ENCODE measurements at places on chromosomes 1 and 21.

- H3K27ac ChIP-seq = no peak overlapping the region
- no peaks in the 10 kb centered on the region for H3K4me1 ChIP-seq
- no peak overlapping the region for H3K4me3 ChIP-seq
- H3K27me3 ChIP-seq = no peaks in the 10 kb centered on the region
Observed at GRCh38 chr21:42913476-42913875, 12.0 kb downstream of the ERVH48-1 start.

- DNase-seq = no peak
- peak within 1 kb of the TSS; percentile 66 for H3K4me3 ChIP-seq
- no peak within 1 kb of the TSS for H3K27ac ChIP-seq
- peaks cover 17% of the 10 kb centered on the region for H3K27me3 ChIP-seq
- peaks cover 6% of the 10 kb centered on the region for H3K4me1 ChIP-seq
- H3K36me3 ChIP-seq = peaks cover 3% of the 10 kb centered on the region
Observed at GRCh38 chr1:1020000-1020404, at the start of gene AGRN. Gene AGRN (plus strand): TSS chr1:1020120. CDS start chr1:1020173, 53 bp downstream.

DNA sequence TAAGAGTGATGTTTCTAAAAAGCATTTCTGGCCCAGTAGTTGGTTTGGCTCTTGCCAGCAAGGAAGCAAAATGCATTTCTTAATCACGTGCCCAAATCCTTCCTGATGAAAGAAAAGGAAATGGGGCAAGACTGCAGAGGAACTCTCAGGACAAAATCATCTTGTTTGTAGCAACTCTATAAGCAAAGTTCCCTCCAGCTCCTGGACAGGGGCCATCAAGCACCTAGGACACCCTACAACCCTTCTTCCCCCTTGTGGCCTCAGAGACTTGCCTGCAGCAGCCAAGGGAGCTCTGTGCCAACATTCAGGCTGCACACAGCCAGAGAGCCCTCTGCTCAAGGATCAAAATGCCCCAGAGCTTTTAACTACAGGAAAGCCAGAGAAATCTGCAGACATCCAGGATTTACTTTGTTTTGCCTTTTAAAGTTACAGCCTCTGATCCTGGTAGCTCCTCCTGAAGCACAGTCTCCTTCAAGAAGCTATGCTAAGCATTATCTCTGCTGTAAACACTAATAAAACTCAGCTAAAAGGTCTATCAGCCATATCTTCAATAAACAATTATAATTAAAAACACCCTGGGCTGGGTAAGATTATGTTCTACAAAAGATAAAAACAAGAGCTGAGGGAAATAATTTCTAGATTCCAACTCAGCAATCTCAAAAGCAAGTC is 105.0 kb downstream of the KIAA0319L start:
- H3K27me3 ChIP-seq = no peaks in the 10 kb centered on the region
- H3K36me3 ChIP-seq = peaks cover 44% of the 10 kb centered on the region
- H3K27ac ChIP-seq = no peak overlapping the region
- DNase-seq = no peak
- peaks cover 19% of the 10 kb centered on the region for H3K4me1 ChIP-seq

DNA sequence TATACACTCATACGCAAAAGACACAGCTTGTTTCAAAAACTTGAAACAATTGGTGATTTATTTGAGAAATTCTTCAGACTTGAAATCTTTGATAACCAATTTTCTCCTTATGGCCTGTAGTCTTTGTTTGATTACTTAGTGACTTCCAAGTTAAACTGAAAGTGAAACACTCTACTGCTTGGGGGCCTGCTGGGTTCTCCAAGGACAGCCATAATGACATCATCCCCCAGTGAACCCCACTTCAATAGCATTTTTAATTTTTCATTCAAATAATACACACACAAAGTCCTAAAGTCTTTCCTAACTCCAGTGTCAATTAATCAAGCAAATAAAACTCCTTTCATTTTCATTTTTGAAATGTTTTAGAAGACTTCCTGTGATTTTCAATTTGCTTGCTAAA is 59.2 kb downstream of the KRTAP19-8 start:
- no peaks in the 10 kb centered on the region for H3K36me3 ChIP-seq
- no peak for DNase-seq
- H3K4me3 ChIP-seq = no peak overlapping the region
- H3K27me3 ChIP-seq = peaks cover 3% of the 10 kb centered on the region

- peak overlapping the region; percentile 14 for H3K27ac ChIP-seq
- peaks cover 33% of the 10 kb centered on the region for H3K4me1 ChIP-seq
- peaks cover 53% of the 10 kb centered on the region for H3K36me3 ChIP-seq
- DNase-seq = no peak
Observed at GRCh38 chr1:152029144-152029928, 7.5 kb downstream of the S100A11 start.

DNA sequence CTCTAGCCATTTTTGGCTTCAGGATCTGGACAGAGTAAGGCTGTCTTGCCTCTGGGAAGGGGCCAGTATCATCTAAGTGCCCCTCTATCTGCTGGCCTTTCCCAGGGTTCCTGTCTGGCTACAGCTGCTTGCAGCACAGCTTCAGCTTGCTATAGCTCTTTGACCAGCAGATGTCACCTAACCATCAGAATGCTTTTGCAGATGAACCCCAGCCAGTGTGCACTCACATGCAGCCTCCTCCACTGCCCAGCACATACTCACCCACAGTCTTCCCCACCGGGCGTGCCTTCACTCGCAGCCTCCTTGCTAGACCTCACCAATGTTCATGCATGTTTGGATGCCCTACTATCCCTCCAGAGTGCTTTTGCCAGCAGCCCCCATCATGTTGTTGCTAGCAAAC is 769.0 kb downstream of the BRINP3 start:
- H3K27me3 ChIP-seq = no peaks in the 10 kb centered on the region
- H3K4me3 ChIP-seq = no peak overlapping the region
- no peak overlapping the region for H3K27ac ChIP-seq
- no peak for DNase-seq

DNA sequence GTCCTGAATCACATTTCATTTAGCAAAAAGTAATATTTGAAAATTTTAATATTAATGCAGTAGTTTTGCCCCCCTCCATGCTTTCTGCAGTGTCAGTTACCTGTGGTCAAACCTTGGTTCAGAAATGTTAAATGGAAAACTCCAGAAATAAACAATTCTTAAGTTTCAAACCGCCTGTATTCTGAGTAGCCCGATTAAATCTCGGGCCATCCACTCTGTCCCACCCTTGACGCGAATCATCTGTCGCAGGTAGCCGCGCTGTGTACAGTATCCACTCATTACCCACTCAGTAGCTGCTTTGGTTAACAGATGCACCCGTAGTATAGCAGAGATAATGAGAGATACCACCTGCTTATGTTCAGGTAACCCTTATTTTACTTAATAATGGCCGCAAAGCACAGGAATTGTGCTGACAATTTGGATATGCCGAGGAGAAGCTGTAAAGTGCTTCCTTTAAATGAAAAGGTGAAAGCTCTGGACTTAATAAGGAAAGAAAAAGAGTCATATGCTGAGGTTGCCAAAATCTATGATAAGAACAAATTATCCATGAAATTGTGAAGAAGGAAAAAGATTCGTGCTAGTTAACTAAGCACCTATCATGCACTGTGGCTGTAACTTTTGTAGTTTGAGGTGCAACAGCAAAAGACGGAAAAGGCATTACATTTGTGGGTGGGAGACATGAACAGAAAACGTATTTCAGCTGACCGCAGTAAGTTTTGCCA is 889 bp upstream of the SCYL3 start:
- peaks cover 42% of the 10 kb centered on the region for H3K4me1 ChIP-seq
- peaks cover 11% of the 10 kb centered on the region for H3K27me3 ChIP-seq
- peak overlapping the region; percentile 86 for H3K4me3 ChIP-seq
- peaks cover under 1% of the 10 kb centered on the region for H3K36me3 ChIP-seq
- DNase-seq = no peak

DNA sequence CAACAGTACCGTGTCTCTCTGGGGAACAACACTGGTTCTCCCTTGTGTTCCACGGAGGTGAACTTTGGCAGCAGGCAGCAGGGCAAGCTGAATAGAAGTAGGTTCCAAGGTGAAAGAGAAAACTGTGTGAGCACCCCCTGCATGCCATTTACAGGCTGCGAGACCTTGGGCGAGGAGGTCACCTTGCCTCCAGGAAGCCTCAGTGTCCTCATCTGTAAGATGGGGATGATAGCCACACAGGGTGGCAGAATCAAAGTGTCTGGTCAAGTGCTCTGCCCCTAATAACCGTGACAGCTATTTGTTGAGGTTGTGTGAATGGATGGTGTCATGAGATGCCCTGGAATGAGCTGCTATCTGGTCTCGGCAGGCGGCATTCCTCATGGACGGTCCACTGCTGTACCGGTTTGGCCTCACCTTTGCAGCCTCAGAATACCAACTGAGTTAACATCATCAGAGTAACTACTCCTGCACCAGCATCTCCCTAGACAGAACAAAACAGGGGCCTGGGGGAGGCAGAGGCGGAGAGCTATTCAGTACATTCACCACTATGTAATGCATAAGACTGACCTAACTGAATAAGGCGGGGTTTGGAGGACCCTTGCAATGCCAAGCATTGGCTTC is 7.4 kb upstream of the KLHDC7A start:
- no peak overlapping the region for H3K27ac ChIP-seq
- H3K4me1 ChIP-seq = no peaks in the 10 kb centered on the region
- no peak overlapping the region for H3K4me3 ChIP-seq
- no peak for DNase-seq
- no peaks in the 10 kb centered on the region for H3K27me3 ChIP-seq

DNA sequence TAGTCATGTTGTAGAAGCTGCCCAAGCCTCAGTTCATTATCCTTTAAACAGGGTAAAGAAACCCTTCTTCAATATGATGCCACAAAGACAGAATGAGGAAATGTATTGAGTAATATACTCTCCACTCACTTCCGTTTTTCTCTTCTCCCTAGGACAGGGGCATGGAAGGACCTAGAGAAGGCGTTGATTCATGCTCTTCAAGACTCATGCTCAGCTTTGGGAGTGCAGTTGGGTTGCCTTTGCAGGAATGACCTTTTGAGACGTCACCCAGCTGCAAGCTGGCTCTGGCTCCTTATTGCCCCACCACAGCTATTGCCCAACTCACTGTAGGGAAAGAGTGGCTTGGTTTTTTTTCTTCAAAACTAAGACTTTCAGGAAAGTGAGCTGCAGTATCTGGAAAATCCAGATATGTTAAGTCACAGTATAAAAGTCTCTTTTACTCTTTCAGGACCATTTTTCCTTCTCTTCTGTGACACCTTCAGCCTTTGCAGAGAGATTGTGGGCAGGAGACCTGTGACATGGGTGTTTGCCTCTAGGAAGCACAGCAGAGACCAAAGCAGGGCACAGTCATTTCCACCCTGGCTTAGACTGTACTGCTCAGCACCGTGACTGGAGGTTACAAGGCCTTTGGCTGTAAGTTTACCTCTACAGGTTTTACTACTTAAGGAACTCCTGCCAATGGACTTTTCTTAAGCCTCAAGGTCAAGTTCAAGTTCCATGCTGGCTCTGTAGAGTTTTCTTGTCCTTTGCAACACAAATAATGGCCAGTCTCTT is 39.5 kb downstream of the XCL2 start:
- H3K4me3 ChIP-seq = no peak overlapping the region
- no peak for DNase-seq
- peaks cover 5% of the 10 kb centered on the region for H3K36me3 ChIP-seq
- H3K27me3 ChIP-seq = no peaks in the 10 kb centered on the region
- H3K4me1 ChIP-seq = peaks cover 71% of the 10 kb centered on the region

DNA sequence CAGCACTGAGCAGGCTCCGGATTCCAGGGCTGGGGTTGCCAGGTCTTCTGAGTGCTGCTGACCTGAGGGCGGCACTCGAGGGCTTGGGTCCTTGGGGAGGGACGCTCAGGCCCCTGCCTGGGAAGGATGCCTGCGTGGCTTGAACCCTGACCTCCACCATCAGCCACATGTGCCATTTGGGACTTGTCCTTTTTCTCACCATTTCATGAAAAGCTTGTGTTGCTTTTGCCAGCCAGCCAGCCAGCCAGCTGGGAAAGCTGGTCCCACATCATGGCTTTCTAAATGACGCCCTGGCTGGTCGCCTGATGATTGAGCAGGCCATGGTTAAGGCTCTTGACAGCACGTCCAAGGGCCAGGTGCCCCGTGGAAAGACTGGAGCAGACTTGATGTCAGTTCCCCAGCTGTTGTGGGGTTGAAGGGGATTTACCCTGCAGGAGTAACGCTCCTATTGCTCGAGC is 168.7 kb downstream of the CAMTA1 start:
- no peak for DNase-seq
- H3K36me3 ChIP-seq = no peaks in the 10 kb centered on the region
- no peaks in the 10 kb centered on the region for H3K4me1 ChIP-seq
- H3K27me3 ChIP-seq = no peaks in the 10 kb centered on the region
- H3K4me3 ChIP-seq = no peak overlapping the region
- H3K27ac ChIP-seq = no peak overlapping the region

DNA sequence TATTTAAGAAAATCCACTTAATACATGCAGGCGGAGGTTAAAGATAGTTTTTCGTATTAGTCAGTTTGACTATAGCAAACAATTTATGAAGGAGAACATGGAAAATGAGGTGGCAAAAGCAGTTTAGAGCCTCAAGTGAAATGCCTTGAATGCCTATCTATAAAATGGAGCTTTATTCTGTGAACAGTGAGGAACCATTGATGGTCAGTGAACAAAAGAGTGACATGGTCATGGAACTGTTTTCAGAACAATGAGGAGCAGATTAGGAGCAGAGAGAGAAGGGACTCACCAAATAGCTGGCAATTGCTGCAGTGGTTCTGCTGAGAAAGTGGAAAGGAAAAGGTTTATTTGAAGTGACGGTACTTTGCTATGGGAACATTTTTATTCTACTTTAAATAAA is 299.8 kb downstream of the DUSP10 start:
- no peak overlapping the region for H3K4me3 ChIP-seq
- peaks cover 25% of the 10 kb centered on the region for H3K4me1 ChIP-seq
- DNase-seq = no peak
- peaks cover 14% of the 10 kb centered on the region for H3K27me3 ChIP-seq

DNA sequence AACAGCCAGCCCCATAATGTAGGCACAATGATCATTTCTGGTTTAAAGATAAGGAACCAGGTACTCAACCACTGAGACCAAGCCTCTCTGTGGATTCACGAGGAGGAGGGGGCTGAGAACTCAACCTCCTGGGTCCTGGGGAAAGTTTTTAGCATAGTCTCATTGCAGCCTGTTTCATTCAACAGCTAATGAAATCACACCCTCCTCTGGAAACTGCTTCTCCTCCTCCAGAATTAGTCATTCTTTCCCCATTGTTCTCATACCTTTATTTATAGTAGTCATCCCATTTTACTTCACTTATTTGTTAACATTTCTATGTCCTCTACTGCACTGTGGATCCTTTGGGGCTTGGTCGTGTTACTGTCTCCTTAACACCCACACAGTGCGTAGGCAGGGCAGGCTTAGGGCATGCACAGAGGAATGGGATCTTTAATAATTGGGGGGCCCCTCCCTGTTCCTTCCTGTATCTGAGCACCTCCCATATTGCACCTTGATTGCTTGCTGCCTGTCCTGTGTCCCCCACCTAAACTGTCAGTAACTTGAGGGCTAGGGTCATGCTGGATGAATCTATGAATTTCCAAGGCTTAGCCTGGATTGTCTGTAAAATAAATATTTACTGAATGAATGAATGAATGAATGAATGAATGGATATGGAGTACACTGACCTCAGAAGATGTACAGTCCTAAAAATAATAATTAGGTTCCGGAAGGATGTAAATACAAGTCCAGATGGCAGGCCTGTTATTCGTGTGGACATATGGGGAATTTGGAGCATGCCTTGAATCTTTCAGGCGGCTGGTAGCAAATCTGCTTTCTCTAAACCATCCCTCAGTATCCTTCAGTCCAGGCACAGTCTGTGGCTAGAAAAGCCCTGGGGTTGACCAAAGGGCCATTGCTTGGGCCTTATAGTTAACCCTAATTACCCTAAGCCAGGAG is 153.8 kb upstream of the HMGB4 start:
- H3K36me3 ChIP-seq = no peaks in the 10 kb centered on the region
- no peak for DNase-seq
- no peaks in the 10 kb centered on the region for H3K4me1 ChIP-seq
- no peaks in the 10 kb centered on the region for H3K27me3 ChIP-seq

- no peak for DNase-seq
- no peak overlapping the region for H3K4me3 ChIP-seq
- no peaks in the 10 kb centered on the region for H3K27me3 ChIP-seq
Observed at GRCh38 chr1:174841747-174842146, 158.0 kb upstream of the CACYBP start.

GRCh38 chr1:221309723-221310122 is 430.5 kb downstream of the HLX start:
- no peak for DNase-seq
- no peaks in the 10 kb centered on the region for H3K4me1 ChIP-seq
